ENCODE measurements at places on chromosomes 7 and 10.
A peak's percentile ranks its signal among the peaks of the same experiment; 100 is the strongest.

- no peak for DNase-seq
Observed at GRCh38 chr10:11553773-11554381, 57.6 kb downstream of the USP6NL start.

DNA sequence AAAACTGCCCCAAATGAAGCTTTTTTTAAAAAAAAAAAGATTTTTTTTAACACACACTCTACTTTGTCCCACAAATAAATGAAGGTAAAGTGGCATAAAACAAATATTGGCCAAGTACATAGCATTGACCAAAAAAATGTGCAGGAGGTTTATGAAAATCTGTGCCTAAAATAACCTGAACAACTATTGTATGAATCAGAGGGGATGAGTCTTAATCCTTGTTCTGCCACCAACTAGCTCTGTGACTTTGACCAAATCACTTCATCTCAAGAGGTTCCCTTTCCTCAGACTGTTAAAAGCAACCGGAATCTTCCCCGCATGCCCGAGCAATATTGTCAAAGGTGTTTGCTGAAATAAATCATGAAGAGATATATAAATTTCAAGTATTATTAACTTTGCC lies 150.4 kb upstream of the NEBL start:
- no peak for DNase-seq

GRCh38 chr7:90230834-90231233 lies 14.1 kb upstream of the CFAP69 start:
- DNase-seq = no peak

DNA sequence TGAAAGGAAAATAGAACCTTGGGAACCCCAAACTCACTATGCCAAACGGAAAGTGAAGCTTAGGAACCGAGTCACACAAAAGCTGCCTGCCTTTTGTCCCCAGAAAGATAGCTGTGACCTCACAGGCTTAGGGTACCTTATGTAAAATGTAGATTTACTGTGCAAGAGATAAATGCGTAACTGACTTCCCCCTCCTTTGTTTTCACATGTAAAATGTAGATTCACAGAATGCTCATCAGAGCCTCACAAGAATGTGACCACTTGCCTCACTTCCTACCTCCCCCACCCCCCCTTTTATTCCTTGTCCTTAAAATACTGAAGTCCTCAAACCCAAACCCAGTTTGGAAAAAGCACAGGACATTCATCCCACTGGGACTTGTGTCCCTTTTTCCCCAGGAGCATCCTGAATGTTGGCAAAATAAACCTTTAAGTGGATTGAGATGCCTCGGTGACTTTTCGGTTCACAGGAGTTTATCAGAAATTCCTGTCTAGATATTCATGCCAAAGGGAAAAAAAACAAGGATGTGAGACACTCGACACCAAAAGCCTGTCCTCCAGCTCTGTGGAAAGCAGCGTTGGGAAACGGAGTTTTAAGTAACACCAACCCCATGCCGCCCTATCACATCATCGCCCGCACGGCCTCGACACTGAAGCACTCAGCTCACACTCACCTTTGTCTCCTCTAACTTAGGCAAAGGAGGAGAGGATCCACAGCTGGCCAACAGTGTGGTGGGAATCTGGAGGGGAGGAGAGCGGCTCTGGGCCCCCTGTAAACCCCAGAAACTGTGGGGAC lies 45.9 kb downstream of the SVIL start:
- DNase-seq = no peak

- no peak for DNase-seq
Observed at GRCh38 chr10:132454296-132455198, 57.5 kb downstream of the PWWP2B start.

DNA sequence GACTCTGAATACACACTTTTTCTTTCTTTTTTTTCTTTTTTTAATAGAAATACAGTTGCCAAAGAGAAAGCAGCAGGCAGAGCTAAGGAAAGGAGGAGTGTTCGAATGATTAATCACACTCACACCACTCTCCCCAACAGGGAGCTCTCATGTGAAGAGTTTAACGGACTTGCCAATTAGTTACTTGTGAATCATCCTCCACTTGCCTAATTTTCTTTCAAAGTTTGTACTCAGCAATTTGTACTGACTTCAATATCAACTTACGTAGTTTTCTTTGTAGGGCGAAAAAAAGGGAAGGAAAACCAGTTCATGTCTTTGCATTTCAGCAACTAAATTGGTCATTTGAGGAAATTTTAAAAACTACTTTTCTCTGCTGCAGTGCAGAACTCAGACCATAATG lies 109.2 kb downstream of the PIP4K2A start:
- DNase-seq = no peak

- DNase-seq = no peak
Observed at GRCh38 chr10:68166871-68167585, 57.7 kb downstream of the MYPN start.

GRCh38 chr7:4200546-4201094 lies 481.5 kb upstream of the FOXK1 start:
- no peak for DNase-seq

GRCh38 chr10:15188603-15189002 lies 20.1 kb upstream of the NMT2 start:
- no peak for DNase-seq

DNA sequence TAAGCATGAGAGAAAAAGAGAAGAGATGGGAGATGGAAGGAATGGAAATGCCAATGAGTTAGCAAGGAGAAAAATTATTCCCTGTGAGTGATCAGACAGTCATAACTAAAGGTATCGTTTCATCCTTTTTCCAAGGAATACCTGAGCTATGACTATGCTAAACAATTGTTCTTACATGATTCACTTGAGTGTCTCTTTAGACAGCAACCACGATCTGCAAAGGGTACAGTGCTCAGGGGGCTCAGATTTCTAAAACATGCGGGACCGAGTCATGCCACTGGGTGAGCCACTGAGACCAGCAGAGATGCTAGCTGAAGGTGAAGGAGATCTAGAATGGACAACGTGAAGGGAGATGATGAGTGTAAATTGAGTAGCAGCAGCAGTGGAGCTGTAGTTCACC lies 78.0 kb upstream of the CTTNBP2 start:
- no peak for DNase-seq

- no peak for DNase-seq
Observed at GRCh38 chr10:7436490-7437100, 25.8 kb upstream of the SFMBT2 start.

- DNase-seq = no peak
Observed at GRCh38 chr10:54314430-54314829, 486.6 kb downstream of the PCDH15 start.

GRCh38 chr7:144842377-144842851 lies 6.6 kb upstream of the TPK1 start:
- no peak for DNase-seq

DNA sequence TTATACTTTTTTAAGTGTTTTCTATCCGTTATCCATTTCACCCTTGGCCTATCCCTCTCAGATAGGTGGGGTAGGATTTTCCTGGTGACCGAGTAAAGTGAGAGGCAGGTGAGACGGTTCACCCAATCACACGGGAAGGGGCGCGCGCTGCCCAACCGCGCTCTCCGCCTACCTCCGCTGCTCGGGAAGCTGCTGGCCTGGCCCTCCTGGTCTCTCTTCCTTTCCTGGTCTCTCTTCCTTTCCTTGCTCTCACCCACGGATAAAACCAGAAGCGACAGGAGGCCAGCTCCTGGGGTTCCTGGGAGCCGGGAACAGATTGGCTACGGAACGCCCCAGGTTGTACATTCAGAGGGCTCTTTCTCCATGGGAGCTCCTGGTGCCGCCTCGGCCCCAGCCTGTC lies 14.3 kb upstream of the ZNF212 start:
- no peak for DNase-seq

DNA sequence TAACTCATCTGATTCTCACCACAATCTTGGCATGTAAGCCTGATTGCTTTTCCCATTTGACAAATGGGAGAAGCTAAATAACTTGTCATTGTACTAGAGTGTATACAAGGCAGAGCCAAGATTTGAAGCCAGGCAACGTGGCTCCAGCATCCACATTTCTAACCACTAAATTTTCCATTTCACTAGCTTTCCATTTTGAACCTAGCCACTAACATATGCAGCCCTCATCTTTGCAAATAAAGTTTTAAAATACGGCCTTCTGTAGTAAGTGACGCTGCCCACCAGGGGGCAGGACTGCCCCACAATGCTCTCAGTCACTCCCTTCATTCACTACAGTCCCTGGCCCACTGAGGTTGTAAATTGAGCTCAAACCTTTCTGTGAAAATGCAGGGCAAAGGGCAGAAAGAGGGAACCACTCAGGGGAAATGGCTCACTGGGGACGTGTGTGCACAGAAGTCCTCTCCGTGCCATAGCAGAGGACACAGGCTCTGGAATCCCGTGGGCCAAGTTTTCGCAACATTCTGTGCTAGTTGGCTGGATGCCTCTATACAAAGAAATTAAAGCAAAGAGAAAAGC lies 315.7 kb downstream of the TNS3 start:
- DNase-seq = peak; percentile 60

DNA sequence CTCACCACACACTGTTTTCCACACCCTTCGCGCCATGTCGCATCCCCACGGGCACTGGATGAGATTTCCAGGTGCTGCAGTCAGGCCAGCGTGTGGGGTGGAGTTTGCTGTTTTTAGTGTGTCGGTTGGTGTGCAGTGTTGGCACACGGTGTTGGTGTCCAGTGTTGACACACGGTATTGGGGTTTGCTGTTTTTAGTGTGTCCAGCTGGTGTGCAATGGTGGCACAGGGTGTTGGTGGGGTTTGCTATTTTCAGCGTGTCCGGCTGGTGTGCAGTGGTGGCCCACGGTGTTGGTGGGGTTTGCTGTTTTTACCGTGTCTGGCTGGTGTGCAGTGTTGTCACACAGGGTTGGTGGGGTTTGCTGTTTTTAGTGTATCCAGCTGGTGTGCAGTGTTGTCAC lies 20.1 kb upstream of the PRKAR1B start:
- DNase-seq = no peak

GRCh38 chr7:107989618-107990373 lies 13.2 kb downstream of the LAMB1 start:
- DNase-seq = no peak

DNA sequence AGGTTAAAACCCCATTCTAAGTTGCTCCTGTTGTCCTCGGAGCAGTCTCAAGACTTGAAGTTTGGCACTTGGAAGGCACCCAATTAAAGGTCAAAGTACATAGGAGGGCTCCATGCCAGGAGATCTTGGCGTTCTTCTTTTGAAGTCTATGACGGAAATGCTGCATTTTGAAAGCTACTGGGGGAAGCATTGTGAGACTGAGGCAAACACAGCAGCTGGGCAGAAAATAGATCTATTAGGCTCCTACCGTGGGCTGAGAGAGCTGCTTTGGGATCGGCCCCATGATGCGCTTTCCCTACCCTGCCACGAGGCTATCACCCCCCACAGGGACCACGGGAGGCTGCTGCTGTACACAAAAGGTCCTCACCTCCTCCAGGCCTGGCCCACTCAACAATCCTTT lies 20.0 kb downstream of the KIAA1549 start:
- DNase-seq = no peak

- DNase-seq = no peak
Observed at GRCh38 chr7:103598326-103598905, 152.4 kb upstream of the SLC26A5 start.

DNA sequence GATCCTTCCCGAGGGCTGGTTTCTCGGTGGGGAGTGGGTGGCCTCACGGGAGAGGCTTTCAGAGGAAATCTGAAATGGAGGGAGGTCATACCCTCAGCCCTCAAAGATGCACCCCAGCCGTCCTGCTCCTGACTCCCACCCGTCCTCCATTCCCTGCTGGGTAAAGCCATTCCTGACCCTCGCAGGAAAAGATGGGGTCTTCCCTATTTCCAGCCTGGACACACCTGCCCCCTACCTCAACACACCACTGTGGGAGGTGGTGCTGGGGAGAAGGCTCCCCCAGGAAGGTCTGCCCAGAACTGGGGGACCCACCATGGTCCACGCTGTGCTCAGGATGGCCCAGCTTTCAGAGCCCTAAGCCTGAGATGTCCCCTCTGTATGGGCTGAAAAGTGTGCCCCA lies 86.9 kb downstream of the CHST15 start:
- DNase-seq = no peak

GRCh38 chr10:124707551-124707950 lies 36.6 kb downstream of the FAM53B start:
- DNase-seq = no peak

- DNase-seq = peak; percentile 19
Observed at GRCh38 chr10:74081192-74081803, 69.3 kb downstream of the AP3M1 start.

- DNase-seq = no peak
Observed at GRCh38 chr7:4245135-4245865, 436.8 kb upstream of the FOXK1 start.

DNA sequence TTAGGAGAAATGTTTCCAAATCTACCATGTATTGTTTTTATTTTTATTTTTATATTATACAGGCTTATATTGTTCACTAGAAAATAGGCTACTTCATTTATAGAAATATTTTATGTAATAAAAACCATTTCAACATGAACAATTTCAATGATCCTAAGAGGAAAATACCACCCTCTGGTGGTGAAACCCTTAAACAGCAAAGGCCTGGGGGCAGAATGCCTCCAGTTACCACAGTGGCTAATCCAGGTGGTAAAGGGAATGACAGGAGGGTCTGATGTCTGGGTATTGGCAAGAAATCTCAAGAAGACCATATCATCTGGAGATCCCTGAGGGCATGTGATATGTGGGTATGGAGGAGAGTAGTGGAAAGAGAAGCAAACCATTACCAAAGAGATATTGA lies 19.3 kb downstream of the MACC1 start:
- no peak for DNase-seq

DNA sequence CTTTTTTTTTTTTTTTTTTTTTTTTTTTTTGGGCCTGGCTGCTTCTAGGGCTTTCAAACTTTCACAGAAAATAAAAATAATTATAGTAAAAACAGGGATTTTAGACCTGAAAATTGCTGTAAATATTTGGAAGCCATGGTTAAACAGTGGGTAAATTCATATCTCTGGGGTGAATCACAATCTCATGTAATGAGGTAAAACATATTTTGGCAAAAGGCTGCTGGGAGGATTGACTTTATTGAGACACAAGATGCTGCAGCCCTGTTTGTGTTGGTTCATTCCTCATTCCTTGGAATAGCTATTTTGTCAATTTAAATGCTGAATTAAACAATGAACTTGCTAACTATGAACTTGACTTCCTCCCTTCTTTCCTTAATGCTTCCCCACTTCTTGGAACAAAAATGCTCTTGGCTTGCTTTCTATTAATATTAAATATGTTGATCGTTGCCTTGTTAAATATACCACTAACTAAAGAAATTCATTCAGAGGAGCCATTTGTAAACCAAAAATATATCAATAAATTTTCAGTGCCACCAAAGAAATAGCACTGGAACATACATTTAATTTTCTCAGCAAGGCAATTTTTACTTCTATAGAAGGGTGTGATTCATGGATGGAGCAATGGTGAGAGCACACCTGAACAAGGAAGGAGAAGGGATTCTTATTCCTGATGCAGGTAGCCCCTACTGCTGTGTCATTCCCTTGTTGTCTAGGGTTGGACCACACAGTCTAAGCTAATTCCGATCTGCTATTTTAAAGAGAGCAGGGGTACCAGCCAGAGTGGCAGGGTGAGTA lies 24.6 kb downstream of the AGK start:
- no peak for DNase-seq
